ENCODE measurements at places on chromosomes 7 and 10.

DNA sequence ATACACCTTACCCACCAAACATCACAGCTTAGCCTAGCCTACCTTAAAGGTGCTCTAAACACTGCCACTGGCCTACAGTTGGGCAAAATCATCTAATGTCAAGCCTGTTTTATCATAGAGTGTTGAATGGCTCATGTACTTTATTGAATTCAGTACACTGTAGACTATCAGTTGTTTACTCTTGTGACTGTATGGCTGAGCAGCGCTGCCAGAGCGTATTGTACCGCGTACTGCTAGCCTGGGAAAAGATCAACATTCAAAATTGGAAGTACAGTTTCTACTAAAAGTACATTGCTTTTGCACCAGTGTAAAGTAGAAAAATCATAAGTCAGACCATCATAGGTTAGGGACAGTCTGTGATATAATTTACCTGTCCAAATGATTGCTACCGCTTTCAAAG, 226.8 kb downstream of the PRPF18 start:
- no peak for DNase-seq

GRCh38 chr7:155645662-155646061, 1.2 kb downstream of the RBM33 start:
- DNase-seq: no peak

DNA sequence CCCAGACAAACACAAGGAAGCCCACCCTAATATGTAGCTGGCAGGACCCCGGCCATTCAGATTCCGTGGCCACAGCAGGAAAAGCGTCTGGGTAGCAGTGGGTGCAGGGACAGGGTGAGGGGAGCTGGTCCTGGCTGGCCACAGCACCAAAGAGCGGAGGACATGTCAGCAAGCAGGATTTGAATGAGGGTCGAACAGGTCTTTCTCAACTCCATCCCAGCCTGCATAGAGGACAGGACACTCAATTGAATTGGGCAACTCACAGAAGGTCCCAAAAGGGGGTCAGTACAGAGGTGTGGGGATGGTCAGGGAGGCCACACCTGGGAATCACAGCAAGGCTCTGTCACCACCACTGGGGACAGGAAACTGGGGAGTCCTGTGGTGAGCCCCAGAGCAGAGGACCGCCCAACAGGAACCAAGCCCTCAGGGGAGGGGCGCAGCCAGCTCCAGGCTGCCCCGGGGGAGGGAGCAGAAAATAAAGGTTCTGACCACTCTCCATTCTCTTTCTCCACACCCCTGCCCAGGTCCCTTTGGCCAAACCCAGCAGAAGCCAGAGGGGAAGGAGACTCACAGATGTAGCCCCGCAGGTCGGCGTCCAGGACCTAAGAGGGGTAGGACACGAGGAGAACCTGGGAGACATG, 108.7 kb upstream of the PPP2R2D start:
- DNase-seq: no peak

GRCh38 chr10:97434055-97434454, 8.1 kb downstream of the PGAM1 start:
- no peak for DNase-seq

GRCh38 chr7:54947266-54947665, 71.6 kb upstream of the EGFR start:
- no peak for DNase-seq

DNA sequence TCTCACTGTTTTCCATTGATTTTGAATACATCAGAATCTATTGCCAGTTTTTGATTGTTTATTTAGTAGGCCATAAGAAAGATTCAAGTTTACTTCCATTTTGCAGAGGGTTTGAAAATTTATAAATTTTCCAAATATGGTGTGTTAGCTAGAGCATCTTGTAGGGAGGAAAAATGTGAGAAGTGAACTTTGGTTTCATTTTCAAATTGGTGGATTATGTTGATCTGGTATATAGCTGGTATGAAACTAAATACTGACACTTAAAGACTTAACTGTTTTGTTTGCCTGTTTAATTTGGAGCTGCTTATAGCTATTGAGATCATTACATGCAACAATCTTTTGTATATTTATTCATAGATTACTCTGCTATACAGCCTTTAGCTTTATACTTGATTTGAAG, 108.1 kb downstream of the ADAM22 start:
- DNase-seq: peak; percentile 39

DNA sequence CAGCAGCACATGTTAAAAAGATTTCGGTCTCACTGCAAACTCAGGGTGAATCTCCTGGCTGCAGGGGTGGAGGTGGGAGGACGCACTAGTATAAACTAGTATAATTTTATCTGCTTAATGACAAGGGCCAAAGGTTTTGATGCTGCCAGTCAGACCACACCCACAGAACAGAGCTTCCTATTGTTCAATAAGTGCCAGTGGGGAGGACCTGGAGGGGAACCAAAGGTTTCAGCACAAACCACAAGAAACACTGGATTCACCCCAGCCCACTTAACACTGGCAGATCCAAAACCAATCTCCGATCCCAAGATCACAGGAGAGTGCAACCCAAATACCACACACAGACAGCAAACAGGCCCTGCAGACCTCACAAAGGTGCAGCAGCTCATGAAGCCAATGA, 6.6 kb downstream of the VOPP1 start:
- no peak for DNase-seq

DNA sequence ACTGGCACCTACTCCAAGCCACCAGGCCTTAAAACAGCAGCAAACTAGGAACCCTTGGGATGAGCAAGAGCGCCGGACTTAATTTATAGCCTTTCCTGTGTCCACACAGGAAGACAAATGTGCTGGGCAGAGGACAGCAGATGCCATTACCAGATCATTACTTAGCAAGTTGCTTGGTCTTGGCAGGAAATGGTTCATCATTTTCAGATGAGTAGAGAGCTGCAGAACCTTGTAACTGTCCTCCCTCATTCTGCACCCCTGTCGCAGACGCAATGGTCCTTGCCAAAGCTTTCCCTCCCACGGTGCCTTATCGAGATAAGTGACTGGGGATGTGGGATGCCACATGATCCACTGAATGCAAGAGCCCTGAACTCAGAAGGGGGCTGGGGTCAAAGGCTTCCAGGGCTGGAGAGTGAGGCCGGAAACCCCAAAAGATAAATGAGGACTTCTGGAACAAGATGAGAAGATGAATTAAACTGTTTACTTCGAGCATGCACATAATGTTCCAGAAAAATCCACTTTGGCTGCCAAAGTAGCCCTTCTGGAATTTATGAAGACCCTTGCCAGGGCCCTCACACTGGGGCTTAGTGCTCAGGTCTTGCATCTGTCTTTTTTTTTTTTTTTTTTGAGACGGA, 145.6 kb upstream of the ZNF32 start:
- DNase-seq: no peak

DNA sequence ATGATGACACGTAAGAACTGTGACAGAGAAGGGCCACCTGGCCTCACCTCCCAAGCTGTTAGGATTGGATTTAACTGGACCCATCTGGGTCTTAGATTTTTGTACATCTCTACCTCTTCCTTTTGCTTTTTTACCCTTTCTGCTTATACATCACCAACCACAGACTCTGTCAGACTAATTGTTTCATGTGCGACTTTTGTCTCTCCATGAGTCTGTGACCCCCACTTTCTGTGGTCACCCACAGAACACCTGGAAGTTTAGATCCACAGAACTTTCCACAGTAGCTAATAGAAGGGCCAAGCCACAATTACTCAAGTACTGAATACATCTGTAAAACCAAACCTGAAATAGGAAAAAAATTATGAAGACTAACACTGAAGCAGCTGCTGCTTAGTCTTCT, 23.1 kb downstream of the SEC31B start:
- no peak for DNase-seq

GRCh38 chr10:95798096-95798855, 42.3 kb downstream of the ENTPD1 start:
- no peak for DNase-seq

GRCh38 chr10:42783181-42783549, 570 bp downstream of the BMS1 start:
- no peak for DNase-seq

GRCh38 chr10:70538195-70538520, 59.6 kb downstream of the PALD1 start:
- no peak for DNase-seq

Data from GM13976 (cell line).